ENCODE measurements at places on chromosomes 4 and X.

DNA sequence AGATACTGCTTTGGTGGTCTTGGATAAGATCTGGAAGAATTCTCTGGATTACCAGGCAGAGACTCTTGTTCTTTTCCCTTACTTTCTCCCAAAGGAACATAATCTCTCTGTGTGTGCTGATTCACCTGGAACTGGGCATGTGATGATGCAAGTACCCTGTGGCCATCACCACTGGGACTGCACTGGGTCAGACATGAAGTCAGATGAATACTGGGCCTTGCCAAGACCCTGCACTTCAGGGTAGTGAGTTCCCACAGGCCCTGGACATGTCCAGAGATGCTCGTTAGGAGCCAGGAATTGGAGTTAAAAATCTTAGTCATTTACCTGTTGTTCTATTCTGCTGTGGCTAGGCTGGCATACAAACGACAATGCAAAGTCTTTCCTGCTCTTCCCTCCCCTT lies 290.1 kb upstream of the BMP3 start:
- DNase-seq = no peak

DNA sequence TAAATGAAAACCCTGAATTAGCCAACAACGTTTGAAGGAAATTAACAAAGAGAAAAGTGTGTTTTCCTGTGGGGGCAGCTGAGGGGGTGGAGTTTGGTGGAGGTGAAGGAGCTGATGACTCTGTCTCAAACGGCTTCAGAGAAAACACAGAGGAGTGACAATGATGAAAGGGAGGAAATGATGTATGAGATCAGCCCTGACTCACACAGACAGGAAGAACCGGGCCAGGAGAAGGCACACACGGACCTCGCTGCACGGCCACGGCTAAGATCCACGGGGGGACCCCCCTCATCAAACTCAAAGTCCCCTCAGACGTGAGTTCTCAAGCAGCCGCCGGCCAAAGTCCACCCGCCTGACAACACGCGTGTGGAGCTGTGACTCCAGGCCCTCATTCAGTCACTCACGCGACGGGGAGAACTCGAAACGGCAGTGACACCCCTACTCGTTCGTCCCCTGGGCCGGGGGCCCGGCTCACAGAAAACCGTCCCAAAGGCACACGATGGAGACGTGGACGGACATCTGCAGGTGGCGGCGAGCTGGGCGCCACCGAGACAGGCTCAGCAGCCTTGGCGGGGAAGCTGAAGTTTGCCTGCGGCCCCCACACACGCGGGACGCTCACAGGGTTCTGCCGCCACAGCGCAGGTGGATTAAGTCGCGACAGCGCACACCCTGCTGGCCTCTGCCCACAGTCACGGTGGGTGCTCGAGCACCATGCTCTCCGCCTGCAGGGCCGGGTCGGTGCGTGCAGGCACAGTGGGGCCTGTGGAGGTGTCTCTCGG lies 28.8 kb downstream of the PPP2R3B start:
- no peak for DNase-seq

DNA sequence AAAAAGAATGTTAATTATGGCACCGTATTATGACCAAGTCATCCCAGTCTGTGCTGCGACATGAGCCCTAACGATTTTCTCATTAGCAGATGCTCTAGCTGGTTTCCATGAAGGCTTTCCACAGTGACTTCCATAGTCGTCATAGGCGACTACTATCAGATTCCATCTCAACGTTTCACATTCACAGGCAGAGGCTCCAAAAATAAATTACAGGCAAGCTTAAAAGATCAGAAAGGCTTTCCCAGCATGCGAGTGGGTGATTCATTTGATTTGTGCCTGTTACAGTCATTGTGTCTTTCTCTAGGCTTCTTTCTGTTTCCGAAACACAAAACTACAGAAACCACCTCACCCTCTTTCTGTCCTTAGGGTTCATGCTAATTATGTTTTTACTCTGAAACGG lies 43.2 kb downstream of the PALLD start:
- DNase-seq = no peak

GRCh38 chr4:69881173-69881773 lies 21.3 kb upstream of the SULT1E1 start:
- no peak for DNase-seq

- no peak for DNase-seq
Measured at GRCh38 chrX:12446342-12447075, 308.2 kb downstream of the FRMPD4 start.

GRCh38 chr4:108331905-108332632 lies 163.3 kb upstream of the LEF1 start:
- no peak for DNase-seq

GRCh38 chr4:104449537-104449936 lies 45.2 kb downstream of the CXXC4 start:
- no peak for DNase-seq

GRCh38 chrX:17413228-17413627 lies 38.2 kb downstream of the NHS start:
- DNase-seq = no peak

DNA sequence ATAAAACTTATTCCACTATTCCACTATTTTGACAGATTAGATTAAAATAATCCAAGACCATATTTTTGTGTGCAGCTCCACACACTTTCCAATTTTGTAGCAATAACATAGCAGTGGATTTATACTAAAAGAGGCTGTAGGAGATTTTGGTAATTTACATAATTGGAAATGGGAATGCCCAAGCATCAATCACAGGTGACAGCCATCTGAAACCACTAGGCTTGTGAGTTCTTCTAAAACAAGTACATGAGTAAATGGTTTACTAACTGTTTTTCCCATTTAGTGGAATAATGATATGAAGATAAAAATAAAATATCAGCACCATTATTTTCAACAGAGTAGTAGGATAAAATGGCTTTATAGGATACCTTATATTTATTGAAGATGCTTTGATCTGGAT lies 4.4 kb downstream of the ANK2 start:
- DNase-seq = no peak

DNA sequence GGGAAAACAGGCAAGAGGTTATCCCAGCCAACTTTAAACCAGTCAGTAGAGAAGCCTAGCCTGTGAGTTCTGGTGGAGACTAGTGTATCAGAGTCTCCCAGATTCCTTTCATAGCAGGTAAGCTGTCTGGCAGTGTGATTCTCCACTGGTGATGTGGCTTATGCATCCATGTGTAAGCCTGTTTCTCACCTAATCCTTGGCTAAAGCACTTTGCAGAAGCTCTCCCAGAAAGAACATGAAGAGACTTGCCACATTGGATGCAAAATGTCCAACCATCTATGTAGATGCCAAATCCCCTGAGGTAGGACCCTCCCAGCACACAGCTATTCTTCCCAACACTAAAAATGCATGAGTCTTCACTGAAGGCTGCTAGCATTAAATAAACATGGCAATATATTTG lies 111.7 kb downstream of the CHRNA9 start:
- no peak for DNase-seq

GRCh38 chr4:158139086-158139485 lies 33.7 kb downstream of the GASK1B start:
- no peak for DNase-seq

DNA sequence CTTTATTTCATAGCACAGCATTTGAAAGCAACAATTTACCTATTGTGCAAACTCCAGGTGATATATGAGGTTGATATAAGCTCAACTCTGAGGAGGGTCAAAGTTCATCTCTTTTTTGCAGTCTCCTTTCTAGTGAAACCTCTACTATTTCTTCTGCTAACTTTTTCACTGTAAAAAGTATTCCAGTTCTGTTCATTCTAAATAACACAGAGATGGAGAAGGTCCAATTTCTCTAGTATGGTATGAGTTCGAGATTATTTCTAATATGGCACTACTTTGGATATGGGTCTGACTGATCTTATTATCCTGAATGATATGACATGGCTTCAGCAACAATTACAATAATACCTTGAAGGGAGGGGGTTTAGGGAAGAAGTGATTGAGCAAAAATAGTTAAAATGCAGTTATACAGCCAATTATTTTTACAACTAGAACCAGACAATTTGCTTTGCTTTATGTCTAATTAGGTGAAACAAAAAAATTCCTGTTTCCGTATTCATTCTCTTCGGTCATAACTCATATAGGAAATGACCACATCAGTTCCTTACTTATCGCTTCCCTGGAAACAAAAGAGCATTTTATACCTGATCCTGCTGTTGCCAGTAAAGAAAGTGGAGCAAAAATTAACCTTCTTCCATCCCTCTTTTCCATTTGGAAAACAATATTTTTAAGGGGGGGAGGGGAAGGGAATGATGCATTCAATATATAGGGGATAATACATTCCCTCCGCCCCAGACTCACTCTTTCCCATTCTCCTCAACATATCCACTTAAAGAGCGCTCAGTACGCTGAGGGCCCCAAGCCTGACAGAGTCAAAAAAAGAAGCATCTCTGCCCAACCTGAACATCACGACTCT lies 1.0 kb downstream of the TBC1D9 start:
- no peak for DNase-seq

DNA sequence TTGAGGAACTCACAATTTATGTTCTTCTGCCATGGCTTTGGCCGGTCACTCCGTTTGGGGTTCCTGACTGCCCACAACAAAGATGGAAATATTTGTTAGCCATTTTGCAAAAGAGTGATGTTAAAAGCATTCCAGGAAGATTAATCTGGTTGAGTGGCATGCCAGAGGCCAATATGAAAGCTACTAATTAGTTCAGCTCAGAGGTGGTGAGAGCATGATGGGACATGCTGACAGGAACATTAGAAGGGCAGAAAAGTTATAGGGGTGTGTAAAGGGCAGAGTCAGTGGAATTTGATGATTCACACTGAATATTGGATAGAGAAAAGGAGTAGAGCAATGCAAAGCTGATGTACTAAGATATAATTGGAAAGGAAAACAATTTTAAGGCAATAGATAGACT lies 94.4 kb downstream of the TLL1 start:
- DNase-seq = no peak

DNA sequence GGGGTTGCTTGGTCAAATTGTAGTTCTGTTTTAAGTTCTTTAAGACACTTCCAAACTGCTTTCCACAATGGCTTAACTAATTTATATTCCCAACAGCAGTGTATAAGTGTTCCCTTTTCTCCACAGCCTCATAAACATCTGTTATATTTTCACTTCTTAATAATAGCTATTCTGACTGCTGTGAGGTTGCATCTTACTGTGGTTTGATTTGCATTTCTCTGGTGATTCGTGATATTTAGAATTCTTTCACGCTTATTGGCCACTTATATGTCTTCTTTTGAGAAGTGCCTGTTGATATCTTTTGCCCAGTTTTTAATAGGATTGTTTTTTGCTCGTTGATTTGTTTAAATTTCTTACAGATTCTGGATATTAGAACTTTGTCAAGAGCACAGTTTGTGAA lies 278.6 kb upstream of the ITM2A start:
- DNase-seq = no peak

DNA sequence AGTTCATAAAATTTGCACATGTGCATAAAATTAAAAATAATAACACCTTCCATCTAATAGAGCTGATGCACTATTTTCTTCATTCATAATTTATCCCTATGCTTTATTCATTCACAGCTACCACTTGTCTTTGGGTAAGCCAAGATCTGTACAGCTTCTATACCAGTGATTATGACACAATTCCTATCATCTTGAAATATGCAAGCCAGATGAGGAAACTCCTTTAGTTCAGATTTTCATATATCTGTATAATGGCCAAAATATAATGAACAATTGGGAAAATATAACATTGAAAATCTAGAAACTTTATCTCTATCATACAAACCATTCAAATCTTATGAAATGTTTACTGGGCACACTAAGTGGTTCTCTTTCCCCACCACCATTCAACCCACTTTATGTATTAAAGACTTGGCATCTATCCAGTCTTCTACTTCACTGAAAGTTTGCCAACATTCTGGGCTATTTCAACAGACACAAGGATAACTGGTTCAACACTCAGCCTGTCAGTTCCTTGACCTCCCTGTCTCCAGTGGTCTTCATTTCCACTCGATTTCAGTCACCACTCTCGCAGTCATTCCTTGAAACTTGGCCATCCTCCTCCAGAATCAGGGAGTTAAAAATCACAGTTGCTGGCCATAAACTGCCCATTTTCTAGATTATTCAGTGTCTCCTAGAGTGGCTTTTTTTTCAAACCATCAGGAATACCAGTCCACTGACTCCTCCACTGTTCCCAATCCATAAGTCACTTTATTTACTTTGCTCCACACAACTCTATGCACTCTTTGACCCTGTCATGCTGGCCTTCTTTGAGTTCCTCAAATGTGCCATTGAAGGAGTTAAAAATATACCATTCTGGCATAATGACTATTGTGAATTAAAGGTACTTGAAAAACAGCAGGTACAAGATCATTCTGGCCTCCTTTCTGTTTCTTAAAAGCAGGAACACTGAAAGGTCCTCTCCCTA lies 85.5 kb downstream of the CAMK2D start:
- DNase-seq = no peak

DNA sequence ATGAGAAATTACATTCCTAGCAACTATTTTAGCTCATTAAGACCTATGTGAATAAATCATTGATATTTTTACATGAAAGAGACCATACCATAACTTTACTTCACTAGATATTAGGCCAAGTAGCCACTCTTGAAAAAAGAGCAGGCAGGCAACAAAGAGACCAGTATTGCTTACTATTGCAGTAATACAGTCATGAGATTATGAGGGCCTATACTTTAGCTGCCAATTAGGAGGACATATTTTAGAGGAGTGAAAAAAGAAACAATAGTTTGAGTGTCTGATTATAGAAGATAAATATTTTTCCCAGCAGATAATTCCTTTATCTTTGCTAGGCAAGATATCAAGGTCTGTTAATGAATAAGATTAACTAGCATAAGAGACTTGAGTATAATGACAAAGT lies 739.0 kb downstream of the GRID2 start:
- no peak for DNase-seq

GRCh38 chrX:135516376-135516775 lies 4.1 kb upstream of the INTS6L start:
- DNase-seq = no peak

DNA sequence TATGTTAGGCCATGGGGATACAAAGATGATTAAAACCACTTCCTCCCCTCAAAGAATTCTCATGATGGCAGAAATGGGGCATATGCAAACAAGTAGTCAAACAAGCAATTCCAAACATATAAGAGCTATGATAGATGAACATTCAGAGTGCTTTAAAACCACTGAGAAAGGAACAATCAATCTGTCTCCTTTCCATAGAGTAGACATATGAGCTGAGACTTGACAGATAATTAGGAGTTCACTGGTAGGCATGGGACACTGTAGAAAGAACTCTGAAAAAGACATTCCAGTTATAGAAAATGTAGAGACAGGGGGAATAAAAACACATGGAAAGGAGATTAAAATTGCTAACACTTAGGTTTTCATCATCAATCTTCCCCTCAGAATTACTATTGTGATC lies 372.8 kb downstream of the KLHL4 start:
- DNase-seq = no peak

Data from SK-N-MC (cell line).